ENCODE measurements at places on chromosomes 2 and 18.

DNA sequence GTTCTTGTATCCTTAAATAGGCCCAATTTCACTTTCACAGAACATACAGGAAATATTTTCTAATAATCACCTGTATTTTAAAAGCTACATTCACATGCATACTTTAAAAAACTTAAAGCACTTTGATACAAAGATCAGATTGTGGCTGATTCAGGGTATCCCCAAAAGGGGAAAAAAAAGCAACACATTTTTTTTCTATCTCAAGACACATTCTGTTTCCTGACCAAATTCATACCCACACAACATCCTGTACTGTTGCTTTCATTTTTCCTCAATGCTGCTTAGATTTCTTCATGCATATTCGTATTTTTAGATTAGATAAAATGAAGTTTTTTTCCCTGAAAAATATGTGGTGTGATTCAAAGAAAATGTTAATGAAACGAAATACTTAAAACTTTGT lies 122.5 kb downstream of the TMEFF2 start:
- no peak for DNase-seq

- DNase-seq: peak; percentile 74
Measured at GRCh38 chr2:200408428-200409316, 101.2 kb downstream of the KCTD18 start.

DNA sequence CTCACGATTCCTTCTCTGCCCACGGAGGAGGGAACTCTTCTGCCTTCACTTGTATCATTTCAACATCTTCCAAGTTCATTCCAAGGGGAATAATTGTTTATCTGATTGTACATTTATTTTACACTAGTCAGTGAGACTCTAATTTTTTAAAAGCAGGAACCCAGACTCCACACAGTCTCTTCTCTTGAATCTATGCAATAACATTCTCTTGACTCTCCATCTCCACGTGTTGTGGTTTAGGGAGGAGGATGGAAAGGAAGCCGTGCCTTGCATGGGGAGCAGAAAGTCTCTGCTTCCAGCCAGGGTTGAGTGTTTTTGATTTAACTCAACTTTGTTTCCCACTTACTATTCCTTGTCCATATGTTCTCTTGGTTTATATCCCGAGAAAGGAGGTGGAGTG lies 131.1 kb upstream of the RIOK3 start:
- no peak for DNase-seq

- DNase-seq: no peak
Measured at GRCh38 chr2:158912112-158912511, 56.3 kb upstream of the TANC1 start.

DNA sequence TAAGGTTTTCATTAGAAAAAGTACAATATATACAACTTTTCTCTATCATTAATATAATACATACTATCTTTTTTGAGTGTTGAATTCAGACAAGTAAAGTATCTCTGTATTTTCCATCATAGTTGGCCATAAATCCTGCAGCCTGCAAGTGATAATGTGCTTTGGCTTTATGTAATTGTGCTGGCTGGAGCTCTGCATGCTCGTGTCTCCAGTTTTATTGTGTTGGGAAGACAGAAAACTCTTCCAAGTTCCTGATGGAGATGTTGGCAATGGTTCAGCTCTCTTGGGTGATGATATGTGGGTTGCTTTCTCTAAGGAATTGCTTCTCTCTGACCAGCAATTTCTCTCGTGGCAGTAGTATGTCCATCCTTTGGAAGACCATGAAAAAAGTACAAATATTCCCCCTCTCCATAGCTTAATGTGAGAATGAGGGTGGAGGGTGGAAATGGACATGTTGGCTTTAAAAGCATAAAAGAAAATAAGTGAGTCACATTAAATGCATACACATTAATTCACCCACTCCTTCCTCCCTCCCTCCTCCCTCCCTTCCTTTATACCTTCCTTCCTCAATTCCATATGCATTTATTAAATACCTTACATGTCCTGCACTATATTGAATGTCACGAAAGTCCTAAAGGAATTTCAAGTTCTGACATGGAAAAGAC lies 344.2 kb downstream of the MTX2 start:
- peak; percentile 9 for DNase-seq

DNA sequence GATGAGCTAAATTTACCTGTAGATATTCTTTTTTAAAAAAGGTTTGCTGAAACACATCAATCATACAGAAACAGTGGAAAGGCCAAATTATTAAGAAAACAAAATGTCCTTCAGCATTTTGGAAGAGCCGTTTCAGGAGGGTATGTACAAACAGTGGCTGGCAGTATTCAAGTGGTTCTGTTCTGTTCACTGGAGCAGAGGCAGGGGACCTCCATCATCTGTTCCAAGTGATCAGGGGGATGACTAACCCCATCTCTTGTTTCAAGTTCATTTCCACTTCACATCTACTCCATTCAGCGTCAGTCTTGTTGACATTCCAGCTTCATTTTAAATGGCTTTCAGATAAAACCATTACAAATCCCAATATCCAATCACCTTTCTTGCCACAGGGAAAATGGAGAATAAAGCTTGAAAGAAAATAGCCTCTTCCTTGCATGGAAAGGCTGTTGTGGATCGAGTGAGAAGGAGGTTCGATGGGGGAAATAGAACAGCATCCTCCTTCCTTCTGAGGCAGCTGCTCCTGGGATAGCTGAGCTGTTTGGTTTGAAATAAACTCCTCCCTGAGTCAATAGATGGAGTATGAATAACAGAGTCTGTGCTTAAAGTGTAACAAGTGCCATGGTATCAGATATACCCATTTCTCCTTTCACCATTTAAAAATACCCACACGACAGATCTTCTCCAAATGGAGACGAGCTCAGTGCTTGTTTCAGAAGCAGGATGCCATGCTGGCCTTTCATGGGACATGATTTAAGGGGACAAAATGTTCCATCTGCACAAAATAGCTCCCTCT lies 63.7 kb upstream of the OTOF start:
- peak; percentile 40 for DNase-seq

- DNase-seq: no peak
Measured at GRCh38 chr18:45260125-45260524, 355.2 kb upstream of the SLC14A2 start.

DNA sequence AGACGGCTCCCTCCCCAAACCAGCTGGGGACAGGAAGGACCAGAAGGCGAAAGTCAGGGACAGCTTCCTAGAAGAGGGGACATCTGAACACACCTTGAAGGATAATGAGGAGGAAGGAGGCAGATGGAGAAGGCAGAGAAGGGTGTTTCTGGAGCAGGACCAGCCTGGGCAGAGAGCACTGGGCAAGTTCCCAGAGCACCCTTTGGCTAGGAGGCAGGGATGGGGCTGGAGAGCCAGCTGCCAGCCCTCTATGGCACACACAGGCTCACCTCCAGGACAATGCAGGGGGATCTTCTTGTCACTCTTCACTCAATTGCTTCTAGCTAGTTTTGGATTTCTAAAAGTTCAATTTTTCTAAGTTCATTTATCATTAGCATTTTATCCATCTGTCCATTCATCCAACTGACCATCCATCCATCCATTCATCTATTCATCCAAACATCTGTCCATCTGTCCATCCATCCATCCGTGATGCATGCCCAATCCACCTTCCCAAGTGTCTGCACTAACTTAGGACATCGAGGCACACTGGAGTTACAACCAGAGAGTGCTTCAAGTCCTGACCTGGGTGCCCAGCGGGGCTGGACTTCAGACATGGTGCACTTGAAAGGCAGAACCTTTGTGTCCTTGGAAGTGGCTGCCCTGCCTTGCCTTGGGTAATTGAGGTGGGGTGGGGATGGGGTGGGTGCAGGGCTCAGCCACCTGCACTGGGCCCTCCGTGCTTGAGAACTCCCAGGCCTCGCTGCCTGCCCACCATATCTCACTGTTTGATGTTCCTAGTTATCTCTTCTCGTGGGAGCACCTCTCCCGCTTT lies 42.5 kb downstream of the INHBB start:
- DNase-seq: no peak

DNA sequence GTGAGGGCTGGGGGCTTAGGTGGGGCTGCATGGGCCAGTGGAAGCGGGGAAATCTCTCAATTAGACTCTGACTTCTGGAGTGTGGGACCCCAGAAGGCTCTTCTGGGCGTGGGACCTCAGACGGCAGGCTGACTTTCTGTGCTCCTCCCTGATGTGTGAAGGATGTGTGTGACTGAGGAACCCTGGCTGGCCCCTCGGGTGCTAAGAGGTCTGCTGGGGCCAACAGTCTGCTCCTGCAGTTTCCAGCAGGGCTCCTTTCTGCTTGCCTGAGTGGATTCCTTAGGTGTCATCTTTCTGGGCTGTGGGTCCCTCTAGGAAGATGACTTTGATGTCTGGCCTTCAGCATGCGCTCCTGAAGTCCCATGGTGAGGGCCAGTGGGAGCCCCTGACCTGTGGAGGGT lies 167.5 kb downstream of the DYSF start:
- DNase-seq: no peak

DNA sequence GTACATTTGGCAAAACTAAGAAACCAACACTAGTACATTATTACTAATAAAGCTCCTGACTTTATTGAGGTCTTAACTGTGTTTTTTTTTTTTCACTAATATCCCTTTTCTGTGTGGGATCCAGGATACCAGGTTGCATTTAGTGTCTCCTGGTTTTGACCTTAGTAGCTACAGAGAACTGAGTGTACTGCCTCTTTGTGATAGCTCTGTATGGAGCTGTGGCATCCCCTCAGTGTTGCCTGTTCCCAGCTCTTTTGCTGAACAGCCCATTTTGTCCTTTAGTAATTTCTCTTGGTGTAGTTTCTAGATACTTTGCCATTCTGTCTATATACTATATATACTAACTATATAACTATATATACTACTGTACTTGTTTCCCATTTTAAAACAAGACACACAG lies 31.6 kb downstream of the KCMF1 start:
- no peak for DNase-seq

DNA sequence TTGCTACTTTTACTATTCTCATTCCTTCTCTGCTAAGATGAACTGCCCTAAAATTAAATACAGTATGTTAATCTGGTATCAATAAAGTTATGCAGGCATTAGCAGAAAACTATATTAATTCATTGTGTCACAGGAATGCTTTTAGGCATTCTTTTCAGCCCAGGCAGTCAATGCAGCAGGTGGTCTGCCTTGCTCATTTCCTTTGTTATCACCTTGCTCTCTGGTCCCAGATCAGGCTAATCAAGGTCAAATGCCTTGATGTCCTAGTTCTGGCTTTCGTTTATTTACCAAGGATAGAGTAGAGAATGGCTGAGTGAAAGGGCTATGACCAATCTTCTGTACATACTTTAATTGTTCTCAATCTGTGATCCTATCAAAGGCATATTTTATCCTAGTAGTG lies 1023.6 kb downstream of the TMEM182 start:
- no peak for DNase-seq

DNA sequence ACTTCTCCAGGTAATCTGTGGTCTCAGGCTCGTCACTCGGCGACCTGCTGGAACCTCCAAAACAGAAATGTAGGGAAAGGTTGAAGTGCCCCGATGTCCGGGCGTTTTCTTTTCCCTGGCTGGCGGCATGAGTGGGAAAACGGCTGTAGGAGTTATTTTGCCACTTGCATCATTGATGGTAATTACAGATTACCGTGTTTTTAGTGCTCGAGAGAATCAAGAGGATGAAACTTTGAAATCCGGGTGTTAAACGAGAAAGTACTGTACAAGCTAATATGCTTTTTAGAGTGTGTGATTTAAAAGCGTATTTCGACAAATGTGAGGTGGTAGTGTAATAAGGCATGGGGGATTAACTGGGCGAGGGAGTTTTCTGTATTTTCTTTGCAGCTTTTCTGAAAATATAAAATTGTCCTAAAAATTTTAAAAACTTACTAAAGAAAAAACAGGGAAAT lies 819 bp downstream of the GRHL1 start:
- no peak for DNase-seq

DNA sequence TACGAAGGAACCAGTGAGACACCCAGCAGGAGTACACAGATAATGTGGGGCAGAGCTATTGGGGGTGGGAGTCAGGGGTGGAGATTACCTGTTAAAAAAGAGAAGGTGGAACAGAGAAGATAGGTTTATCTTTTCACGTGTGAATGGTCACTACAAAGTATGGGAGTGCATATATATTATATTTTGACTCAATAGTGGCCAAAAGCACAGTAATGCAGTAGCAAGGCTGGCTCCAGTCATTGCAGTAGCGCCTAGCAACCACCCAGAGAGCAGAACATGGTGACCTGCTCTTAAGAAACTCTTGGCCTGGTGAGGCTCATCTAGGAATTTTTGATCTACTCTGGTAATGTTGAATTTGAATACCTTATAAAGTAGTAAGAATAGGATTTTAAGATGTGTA lies 1.0 kb downstream of the IMPACT start:
- peak; percentile 9 for DNase-seq

DNA sequence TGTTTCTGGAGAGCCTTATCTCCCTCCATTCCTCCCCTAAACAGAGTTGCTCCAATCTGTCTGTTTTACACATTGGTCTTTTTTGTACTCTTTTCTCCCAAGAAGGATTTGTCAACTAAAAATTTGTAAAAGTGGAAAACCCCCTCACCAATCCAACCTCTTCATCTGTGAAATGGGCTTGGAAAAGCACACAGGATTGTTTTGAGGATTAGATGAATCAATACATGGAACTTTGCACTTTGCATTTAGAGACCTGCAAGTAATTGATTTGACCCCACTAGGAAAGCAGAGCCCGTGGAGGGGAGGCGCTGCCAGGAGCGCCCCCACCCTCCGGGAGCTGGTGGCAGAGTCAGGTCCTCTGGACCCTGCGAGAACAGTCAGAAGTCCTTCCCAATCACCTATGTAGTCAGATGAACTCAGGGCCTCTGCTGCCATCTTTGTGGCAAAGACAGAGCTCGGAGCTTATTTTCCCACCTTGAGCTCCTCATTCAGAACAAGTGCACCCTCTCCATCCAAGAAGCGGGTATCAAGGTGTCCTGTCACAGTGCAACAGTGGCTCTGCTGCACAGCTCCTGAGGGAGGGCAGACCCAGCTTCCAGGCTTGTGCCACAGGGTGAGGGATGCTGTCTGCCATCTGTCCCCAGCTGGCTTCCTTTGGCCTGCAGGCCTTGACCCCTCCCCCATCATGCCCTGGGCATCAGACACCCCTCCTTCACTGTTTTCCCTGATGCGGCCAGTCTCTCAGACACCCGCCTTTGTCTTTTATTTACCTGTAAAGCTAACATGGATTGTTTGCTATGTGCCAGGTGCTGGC lies 1.7 kb upstream of the TMEM185B start:
- no peak for DNase-seq

DNA sequence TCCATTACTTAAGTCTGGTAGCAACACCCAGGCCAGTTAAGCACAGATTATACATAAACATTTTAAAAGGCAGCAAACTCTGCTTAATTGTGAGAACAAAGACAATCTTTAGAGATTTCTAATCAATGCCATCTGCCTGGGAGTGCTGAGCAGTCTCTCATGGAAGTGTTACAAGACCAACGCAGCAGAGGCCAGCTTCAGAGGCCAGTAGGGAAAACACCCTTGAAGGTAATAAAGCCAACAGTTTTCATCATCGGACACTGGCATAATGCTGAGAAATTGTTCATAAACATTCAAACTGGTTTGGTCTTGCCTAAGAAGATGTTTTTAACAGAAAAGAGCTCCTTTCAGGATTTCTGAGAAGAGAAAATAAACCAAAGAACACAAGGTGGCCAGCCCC lies 35.0 kb downstream of the EPB41L3 start:
- no peak for DNase-seq

Measured in Daoy (cell line).